ENCODE measurements at places on chromosomes 5 and 9.

GRCh38 chr9:23850690-23851629 is 24.9 kb upstream of the ELAVL2 start:
- DNase-seq: no peak

GRCh38 chr5:180302256-180302655 is 10.4 kb upstream of the MAPK9 start:
- no peak for DNase-seq

GRCh38 chr5:463952-464351 is 21.0 kb downstream of the EXOC3 start:
- DNase-seq: no peak

- DNase-seq: no peak
These were observed 12.9 kb upstream of the ERBIN start for GRCh38 chr5:65913519-65913918.

GRCh38 chr5:133387621-133388020 is 224.7 kb downstream of the FSTL4 start:
- no peak for DNase-seq

GRCh38 chr9:125433461-125434011 is 171.9 kb downstream of the GAPVD1 start:
- no peak for DNase-seq

DNA sequence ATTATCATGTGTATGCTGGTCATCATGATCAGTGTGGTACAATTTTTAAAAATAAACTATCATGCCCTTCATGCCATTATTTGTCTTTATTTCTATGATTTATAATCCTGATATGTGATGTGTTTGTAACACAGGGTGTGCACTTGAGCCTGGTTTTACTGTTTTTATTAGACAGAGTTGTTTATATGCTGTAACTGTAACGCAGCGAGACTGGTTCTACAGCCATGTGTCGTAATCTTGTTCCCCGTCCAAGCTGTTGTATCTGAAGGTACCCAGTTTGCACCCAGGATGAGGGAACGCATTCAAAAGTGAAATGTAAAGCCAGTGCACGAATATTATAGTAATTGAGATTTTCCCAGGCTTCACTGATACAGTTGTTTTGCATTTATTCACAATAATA is 28.2 kb downstream of the SNX18 start:
- no peak for DNase-seq

- DNase-seq: peak; percentile 99
These were observed at the start of gene ZSWIM6 for GRCh38 chr5:61331407-61332357. ZSWIM6 (plus strand) TSS chr5:61332258; CDS start chr5:61332273, 15 bp downstream.

GRCh38 chr5:149490599-149491485 is 60.4 kb downstream of the CSNK1A1 start:
- no peak for DNase-seq

GRCh38 chr5:175740014-175740413 is 82.1 kb downstream of the HRH2 start:
- DNase-seq: no peak

DNA sequence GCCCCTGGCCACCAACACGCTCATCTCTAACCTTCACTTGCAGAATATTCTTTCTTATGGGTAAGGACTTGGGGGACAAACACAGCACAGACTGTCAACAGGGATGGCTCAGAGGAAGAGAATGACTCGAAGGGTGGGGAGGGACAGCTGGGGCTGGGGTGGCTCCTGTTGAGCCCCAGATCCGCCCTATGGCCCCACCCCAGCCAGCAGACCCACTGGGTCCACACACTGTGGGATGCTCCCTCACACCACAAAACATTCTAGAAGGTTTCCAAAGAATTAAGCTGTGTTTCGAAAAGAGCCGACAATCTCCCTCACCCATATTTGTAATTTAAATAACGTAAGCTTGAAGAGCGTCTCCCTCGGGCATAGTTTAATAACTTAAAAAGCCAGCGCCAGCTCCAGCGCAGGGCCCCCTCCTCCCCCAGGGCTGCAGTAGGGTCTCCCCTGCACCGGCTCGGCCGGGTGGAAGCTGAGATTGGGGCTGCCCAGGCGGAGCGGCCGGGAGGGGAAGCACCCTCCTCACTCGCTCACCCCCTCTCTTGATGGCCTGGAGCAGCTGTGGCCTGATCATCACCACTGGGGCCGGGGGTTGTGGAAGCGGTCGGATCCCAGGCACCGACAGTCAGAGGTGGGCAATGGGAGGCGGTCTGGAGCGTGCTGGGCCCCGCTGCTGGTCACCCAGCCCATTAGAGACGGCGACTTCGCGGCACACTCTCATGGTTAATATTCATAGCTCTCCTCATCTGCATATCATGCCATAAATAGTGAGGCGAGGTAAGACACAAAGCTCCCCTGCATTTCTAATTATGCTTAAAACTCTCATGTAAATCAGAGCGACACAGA is 37.6 kb downstream of the NACC2 start:
- no peak for DNase-seq

DNA sequence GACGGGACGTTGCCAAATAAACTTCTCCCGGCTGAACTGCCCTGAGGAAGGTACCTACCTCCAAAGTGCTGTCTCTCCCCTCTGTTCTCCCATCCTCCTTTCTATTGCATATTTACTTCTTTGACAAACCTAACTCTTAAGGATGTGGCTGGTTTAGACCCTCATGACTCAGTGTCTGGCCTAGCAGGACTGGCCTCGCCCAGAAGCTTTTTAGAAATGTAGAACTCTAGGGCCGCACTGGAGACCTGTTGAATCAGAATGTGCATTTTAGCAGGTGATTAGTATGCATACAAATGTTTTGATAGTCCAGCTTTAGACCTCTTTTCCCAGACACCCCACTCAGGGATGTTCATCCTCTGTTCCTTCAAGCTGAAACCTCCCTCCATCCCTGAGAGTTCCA is 335.9 kb downstream of the PIK3R1 start:
- DNase-seq: no peak

- no peak for DNase-seq
These were observed 216.3 kb downstream of the KIAA0825 start for GRCh38 chr5:94402096-94402495.

GRCh38 chr5:155430192-155430591 is 416.6 kb downstream of the KIF4B start:
- DNase-seq: no peak

- DNase-seq: no peak
These were observed 83.0 kb upstream of the GLIS3 start for GRCh38 chr9:4382722-4383317.

DNA sequence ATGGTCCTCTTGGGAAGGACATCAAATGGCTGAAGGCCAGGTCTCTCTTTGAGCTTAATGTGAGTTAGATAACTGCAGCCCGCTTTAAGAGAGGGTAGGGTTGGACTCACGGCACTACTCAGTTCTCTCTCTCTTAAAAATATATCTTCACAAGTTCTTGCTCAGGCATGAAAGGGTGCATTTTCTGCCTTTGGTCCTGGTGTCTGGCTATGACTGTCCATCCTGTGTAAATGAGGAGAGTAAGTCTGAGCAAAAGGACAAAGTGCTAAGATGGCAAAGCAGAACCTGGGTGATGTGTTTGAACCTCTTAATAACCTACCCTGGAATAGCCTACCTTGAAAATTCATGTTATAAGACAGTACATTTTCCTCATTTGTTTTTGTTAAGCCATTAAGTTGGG is 293.4 kb downstream of the PDE4D start:
- DNase-seq: no peak

- no peak for DNase-seq
These were observed 1096.3 kb upstream of the DMAC1 start for GRCh38 chr9:8895861-8896224.

GRCh38 chr5:72608297-72608696 is 101.1 kb upstream of the ZNF366 start:
- DNase-seq: no peak

DNA sequence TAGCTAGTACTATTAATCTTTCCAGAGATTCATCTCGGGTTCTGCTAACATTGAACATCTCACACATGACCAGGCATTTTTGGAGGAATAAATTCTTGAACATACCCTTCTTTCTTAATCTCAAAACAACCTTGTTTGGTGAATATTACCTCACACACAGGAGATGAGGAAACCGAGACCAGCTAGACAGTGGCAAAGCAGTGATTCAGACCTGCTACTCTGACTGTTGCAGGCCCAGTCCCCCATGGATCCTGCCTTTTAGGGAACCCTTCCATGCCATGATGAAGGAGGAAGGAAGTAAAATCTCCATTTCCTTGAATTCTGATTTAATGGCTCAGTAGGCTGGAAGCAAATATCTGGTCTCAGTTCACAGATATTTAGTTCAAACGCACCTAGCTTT is 2.6 kb downstream of the PCSK5 start:
- DNase-seq: no peak

DNA sequence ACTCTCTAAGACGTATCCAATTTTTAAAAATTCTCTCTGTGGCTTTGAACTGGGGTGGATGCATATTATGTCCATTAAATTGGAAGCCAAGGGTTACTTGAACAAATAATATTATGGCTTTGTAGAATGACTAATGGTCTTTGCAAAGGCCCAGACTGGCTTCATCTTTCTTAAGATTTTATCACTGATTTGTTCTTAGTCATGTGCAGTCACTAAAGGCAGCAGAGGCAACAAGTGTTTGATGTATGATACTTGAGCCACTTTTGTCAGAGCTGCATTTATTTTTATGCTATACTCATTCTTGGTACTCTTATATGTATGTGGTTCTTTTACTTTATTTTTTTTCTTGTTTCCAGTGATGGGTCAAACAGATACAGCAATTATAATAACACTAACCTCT is 152.2 kb downstream of the NR2F1-AS1 start:
- no peak for DNase-seq

DNA sequence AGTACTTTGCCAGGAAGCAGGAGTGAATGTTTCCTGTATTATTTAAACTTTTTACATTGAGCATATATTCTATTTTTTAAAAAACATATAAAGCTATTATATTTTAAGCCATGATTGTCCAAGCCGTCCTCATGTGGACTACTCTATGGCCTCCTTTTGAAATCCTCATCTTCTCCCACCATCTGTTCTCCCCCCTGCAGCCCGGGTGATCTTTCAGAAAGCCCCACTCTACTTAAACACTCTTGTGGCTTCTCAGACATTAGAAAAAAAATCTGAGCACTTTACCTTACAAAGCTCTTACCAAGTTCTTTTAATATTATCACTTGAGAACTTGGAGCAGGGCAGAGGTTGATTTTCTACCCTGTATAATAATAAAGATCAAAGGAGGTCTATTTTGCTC is 95.4 kb downstream of the CAVIN4 start:
- DNase-seq: no peak

GRCh38 chr9:100317706-100318105 is 35.0 kb downstream of the TEX10 start:
- DNase-seq: no peak

DNA sequence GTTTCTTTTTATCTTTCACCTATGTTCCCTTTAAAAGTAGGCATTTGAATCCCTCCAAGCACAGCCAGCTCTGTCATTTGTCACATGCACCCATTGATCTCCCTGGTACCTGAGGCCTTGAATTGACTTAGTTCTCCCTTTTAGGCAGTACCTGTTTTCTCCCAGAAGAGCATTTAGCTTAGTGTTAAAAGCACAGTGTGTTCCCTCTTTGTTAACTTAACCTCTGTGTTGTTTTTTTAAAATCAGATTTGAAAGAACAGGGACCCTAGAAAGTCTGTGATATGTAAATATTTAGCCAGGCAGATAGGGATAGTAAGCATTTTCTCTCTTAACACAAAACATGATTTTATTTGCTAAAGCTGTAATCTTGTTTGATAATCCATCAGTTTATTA is 113.8 kb upstream of the SPATA31D4 start:
- DNase-seq: no peak

DNA sequence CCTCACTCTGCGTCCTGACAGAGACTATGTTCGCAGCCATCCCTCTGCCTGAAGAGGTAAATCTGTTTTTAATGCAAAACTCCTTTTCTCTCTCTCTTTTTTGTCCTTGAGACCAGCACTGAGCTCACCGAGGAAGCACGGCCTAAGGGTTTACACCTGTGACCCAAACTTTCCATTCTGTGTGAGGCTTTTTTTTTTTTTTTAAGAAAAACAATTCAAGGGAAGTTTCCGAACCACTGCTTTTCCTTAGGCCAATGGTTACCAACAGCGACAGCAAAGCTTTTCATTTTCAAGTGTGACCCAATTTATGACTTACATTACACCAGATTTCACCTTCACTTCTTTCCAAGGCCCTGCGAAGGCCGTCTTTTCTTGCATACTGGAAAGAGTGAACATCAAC is 205.9 kb downstream of the EFNA5 start:
- DNase-seq: no peak

DNA sequence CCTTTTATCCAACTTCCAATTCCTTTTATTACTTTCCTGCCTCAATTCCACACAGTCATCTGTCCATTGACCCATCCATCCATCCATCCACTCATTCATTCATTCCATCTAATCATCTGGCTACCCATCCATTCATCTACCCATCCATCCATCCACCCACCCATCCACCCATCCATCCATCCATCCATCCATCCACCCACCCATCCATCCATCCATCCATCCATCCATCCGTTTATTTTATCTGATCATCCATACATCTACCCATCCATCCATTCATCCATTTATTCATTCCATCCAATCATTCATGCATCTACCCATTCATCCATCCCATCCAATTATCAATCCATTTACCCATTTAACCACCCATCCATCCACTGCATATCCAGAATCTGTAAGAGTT is 11.6 kb downstream of the PAEP start:
- no peak for DNase-seq

DNA sequence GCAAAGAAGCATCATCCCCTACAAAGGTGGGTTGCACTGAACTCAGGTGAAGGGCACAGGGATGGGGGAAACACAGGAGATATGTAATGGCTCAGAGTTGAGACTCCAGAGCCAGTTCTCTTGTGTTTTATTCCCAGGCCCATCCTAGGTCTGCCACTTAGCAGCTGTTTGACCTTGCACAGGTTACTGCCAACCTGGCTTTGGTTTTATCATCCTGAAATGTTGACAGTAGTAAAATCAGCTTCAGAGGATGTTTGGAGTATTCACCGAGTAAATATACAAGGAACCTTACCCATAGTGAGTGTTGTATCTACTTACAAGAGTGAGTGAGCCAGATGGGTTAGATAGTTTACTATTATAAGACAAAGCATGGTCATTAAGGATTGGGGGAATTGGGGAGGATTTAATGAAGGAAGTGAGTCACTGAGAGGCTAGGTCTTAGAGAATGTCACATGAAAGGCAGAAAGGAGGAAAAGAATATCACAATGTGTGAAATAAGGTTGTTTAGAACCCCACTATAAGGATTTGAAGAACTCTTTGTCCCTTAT is 141.3 kb downstream of the MAN2A1 start:
- DNase-seq: no peak

GRCh38 chr9:74935008-74935407 is 17.7 kb downstream of the C9orf40 start:
- DNase-seq: no peak

- no peak for DNase-seq
These were observed 23.3 kb upstream of the ZSWIM6 start for GRCh38 chr5:61308712-61309111.

GRCh38 chr5:9869616-9870288 is 239.6 kb upstream of the TAS2R1 start:
- no peak for DNase-seq

DNA sequence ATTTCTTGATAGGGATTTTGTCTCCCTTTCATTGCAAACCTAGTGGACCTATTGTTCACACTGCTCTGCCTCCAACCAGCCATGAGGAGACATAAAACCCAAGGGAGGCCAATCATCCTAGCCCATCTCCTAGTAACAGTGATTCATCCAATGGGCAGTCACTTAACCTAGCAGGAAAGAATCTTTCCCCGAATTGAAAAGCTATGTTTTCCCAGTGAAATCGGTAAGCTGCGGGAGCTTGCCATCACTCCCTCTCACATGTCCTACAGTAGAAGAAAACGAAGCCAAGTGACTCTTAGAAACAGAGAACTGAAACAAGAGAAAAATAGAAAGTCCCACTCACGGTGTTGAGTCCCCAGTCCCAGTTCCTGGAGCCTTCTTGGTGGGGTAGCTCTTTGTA is 123.3 kb downstream of the SUSD1 start:
- no peak for DNase-seq

GRCh38 chr9:8627976-8628679 is 828.5 kb upstream of the DMAC1 start:
- DNase-seq: no peak
